ENCODE measurements at places on chromosomes 12 and 14.

GRCh38 chr12:99027461-99027860 lies 382.4 kb downstream of the APAF1 start:
- DNase-seq, result no peak

- no peak for DNase-seq
Measured at GRCh38 chr12:92492291-92492690, 210.5 kb upstream of the PLEKHG7 start.

DNA sequence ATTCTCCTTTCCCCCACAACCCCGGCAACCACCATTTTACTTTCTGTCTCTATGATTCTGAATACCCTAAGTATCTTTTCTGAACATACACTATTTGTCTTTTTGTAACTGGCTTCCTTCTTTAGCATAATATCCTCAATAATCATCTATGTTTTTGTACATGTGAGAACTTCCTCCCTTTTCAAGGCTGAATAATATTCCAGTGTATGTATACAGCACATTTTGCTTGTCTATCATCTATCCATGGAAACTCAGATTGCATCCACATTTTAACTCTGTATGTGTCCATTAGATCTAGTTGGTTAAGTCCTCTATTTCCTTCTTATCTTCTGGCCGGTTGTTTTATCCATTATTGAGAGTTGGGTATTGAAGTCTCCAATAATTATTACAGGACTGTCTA lies 64.1 kb upstream of the TTC7B start:
- DNase-seq, result no peak

GRCh38 chr14:90781876-90782275 lies 34.4 kb downstream of the TTC7B start:
- no peak for DNase-seq

GRCh38 chr12:121861636-121862254 lies 3.1 kb upstream of the HPD start:
- no peak for DNase-seq

DNA sequence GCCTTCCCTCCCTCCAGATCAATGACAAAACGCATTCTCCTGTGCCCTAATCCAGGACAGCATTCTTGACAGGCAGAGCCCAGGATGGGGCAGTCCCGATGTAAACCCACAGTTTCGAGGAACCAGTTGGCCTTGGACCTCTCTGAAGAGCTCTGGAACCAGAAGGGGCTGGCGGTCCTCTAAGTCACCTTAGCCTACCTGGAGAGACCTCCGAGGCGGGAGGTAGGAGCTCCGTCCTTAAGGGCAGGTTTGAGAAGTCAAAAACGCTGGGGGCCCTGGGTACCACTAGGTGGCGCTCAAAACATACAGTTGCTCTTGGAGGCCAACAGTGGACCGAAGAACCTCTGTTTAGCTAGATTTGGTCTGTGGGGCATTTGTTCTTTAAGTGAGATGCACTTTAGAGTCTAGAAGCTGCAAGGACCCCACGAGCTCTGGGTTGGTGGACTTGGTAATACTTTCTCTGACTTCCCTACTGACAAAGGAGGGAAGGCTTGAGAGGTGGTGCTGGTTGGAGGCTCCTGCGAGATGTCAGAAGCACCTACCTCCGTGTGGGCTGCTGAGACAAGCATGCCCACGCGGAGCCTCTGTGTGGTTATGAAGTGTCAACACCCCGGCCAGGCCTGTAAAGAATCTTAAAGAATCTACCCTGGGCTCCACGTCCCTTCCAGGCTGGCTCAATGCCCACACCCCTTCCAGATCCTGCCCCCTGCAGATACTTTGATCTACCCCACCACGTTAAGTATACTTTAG lies 74.8 kb upstream of the CHST11 start:
- DNase-seq, result peak; percentile 80

GRCh38 chr14:61476105-61476753 lies 154.8 kb downstream of the PRKCH start:
- DNase-seq, result no peak

GRCh38 chr14:66514213-66514612 lies 6.3 kb downstream of the GPHN start:
- DNase-seq, result no peak

DNA sequence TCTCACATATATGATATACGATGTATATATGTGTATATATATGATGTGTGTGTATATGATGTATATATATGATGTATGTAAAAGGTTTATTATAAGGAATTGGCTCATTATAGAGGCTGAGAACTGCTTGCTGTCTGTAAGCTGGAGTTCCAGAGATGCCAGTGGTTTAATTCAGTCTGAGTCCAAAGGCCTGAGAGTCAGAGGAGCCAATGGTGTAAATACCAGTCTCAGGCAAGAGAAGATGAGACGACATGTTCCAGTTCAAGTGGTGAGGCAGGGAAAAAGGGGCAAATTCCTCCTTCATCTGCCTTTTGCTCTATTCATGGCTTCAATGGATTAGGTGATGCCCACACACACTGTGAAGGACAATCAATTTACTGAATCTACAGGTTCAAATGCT lies 17.1 kb upstream of the STYK1 start:
- DNase-seq, result no peak

DNA sequence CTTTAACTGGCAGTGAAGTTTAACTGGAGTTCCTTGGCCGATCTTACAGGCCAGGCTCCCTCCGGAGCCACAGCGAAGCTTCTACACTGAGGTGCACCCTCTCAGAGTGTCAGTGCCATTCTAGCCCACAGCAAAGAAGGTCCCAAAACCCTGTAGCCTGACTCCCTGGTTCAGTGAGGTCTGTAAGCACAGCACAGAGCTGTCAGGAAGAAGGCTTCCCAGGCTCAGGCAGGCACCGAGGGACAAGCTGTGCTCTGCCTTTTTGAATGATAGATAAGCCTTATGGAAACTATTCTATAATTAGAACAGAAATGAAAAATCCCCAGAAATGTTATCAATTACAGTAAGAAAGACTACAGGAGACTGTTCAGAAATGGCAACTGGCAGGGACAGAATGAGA lies 40.2 kb downstream of the MOK start:
- DNase-seq, result no peak

Measured in CD4-positive, alpha-beta T cell treated with Interleukin-6 at 100 ng/mL for 8 hours (primary cell).